Posterior cingulate gyrus (tissue), 11 donors: ENCODE measurements at places on chromosomes 16 and 17.

- no peak for DNase-seq
Observed at GRCh38 chr17:81256616-81257015, 17.5 kb downstream of the NDUFAF8 start.

DNA sequence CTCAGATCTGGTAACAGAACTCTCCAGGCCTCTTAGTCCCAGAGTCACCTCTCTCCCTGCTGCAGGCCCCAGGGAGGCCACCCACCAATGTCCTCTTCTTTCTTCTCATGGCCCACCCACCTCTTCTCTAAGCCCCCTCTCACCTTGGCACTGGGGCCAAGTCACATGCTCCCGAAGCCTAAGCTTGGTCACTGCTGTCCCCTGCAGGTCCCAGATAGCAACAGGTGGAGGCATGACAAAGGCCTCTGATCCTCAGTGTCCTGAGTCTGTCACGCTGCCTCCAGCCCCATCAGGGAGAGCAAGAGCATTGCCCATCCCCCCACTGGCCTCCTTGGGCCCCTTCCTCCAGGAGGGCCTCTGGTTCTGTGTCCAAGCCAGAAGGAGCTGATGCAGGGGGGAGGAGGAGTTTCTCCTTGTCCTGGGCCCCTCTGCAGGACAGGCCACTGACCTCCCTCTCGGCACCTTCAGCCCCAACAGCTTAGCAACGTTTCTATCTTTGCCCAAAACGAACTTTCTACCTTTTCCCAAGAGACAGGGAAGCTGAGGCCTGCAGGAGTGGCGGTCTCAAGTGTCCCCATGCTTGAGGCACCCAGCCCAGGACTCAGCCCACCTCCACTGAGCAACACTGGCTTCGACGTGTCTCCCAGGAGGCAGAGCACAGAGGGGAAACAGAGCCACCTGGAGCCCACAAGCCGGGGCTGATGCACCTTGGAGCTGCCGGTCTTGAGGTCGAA, 8.6 kb downstream of the P2RX1 start:
- DNase-seq, result no peak

DNA sequence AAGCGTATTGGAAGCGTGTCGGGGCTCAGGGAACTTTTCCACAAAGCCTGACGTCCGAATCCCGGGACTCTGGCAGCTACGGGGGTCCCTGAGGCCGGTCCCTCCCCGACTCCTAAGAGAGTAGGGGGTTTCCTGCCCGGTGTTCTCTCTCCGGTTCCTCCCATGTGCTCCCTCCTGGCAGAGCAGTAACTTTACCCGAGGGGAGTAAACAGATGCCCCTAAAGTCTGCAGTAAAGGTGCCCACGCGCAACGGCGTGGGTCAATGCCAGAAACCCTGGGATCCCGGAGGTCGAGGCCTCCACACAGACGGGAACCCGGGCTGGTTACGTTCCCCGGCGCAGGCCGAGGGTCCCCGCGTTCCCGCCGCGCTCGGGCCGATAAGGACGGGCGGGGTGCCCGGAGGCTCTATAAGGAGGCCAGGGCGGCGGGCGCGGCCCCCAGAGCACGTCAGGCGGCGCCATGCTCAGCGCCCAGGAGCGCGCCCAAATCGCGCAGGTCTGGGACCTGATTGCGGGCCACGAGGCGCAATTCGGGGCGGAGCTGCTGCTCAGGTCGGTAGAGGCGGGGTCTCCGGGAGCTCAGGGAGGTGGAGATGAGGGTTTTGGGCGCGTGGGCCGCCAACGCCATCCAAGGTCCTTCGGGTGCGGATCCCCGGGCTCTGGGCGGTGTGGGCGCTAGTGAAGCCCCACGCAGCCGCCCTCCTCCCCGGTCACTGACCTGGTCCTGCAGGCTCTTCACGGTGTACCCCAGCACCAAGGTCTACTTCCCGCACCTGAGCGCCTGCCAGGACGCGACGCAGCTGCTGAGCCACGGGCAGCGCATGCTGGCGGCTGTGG, at the start of gene HBM:
Gene HBM (plus strand): TSS at position 440 of the 836 bp plus-strand sequence. CDS start 20 bp downstream, at position 460.
- no peak for DNase-seq

GRCh38 chr16:87203060-87203656, 114.0 kb downstream of the C16orf95 start:
- DNase-seq, result no peak
